ENCODE measurements at places on chromosomes 13 and 19.

DNA sequence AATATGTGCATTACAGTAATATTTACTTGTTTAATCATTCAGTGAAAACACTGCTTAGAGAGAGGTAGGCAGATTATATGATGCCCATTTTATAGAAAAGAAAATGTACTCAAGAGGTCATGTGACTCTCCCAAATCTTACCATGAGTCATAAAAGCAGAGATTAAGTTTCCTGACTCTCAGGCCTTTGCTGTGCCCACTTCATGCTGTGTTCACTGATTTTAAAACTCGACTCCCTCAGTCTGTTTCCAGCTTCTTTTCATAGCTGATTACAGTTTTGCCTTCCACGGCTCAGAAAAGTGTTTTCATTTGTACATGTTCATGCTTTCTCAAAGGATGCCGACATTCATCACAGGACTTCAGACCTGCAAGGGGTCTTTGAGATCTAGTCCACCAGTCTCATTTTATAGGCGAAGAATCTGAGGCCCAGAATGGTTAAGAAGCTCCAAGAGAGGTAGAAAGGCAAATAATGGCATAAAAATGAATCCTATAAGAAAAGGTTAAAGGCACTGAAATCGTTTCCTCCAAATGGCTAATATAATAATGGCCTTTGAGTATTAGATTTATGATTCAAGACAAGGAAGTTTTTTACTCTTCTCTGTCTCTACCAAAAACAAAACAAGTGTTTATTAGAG lies 9.0 kb upstream of the IPO5 start:
- no peak for DNase-seq

DNA sequence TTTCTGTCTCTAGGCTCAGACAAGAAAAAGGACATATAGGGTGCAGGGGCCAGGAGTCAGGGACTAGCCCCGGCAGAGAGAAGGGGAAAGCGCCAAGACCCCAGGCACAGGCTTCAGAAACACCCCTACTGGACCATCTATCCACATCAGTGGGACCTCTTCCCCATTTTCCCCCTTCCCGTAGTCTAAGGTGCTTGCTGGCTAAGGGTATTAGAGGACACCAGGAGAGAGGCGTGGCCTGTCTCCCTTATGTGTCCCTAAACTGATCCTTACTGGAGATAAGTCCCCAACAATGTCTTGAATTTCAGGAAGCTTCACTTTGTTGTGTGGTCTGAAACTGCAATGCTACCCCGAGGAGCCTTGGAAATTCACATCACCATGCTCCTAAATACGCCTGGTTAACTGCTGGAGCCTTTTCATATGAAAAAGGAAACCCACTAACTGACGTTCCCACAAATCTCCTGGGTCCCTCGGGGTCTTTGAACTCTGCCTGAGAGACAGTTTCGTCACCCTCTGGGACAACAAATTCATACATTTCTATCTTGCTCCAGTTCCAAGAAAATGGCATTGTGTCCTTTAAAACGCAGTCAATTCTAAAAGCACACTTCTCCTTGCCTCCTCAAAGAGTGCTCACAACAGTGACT lies 197.7 kb downstream of the COL4A1 start:
- DNase-seq, result no peak

GRCh38 chr19:16668176-16668575 lies 7.2 kb downstream of the TMEM38A start:
- no peak for DNase-seq

GRCh38 chr13:79501538-79502232 lies 20.7 kb downstream of the NDFIP2 start:
- no peak for DNase-seq

DNA sequence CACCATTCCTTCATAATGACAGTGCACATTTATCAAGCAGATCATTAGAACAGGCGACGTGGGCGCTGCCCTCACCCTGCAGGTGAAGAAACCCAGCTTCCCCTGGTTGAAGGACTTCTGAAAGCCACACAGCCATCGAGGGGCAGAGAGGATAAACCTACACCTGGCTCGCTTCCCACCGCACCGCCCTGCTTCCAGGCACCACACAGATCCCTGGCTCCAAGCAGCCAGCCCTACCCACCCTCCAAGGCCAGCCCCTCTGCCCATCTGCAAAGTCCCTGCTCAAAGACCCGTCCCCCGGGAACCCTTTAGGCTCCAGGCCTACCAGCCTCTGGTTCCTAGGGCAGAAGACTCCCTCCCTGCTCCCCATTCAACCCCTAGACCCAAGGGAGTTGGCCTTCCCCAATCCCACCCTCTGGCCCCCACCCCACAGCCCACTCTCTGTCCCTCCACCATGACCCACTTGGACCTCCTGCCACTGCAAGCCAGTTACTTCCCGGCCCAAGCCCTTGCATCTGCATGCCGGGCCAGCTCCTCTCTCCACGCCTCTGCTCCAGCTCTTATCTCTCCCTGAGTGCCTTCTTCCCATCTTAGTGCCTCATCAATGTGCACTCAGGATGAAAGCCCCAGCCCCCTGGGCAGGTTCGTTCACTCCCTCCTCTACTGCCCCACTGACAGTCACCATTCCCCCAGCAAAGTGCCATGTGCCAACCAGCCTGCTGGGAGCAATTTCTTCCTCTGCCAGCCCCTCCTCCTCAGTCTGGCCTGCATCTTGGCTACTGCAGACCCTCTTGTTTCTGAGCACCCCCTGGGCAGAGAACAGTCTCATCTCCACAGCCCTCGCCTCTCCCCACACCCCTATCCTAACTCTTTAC lies 28.0 kb downstream of the PEPD start:
- DNase-seq, result no peak

DNA sequence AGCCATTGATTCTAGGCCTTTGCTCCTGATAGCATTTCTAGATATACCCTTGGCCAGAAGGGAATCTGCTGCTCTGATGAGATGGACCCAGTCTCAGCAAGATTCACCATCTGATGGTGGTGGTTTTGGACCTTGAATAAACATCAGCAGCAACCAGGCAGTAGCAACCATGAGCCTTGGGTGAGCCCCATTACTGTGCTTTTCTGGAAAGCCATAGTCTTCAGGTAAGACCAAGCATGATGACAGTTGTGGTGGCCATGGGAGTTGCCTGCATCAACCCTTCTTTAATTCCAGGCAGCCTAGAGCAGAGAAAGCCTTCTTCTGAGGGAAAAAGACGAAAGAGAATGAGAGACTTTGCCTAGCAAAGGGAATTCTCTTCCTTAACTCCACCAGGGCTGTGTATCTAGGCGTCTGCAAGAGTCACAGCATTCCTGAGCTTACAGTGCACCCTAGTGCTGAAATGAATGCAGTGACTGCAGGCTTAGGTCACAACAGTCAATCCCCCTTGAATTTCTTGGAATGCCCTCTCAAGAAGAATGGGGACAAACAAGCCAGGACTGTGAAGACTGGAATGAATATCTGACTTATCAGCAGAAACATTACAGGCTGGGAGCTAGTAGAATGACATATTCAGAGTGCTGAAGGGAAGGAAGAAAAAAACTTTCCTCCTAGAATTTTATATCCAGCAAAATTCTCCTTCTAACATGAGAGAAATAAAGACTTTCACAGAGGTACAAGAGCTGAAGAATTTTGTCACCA lies 942.4 kb upstream of the PCDH20 start:
- DNase-seq, result no peak

- no peak for DNase-seq
Measured at GRCh38 chr13:68056816-68057710, 826.9 kb upstream of the PCDH9 start.
